Neural crest cell (in vitro differentiated cells): ENCODE measurements at places on chromosomes 5 and 9. TPM values are rescaled to one million over a fixed set of nuclear protein-coding genes. Genes with fewer than 3 reads are reported as not detected.

- no peak overlapping the region for H3K4me3 ChIP-seq
- H3K4me1 ChIP-seq: no peaks in the 10 kb centered on the region
- H3K36me3 ChIP-seq: no peaks in the 10 kb centered on the region
Observed at GRCh38 chr9:88724331-88724730, 189.4 kb downstream of the NXNL2 start.

DNA sequence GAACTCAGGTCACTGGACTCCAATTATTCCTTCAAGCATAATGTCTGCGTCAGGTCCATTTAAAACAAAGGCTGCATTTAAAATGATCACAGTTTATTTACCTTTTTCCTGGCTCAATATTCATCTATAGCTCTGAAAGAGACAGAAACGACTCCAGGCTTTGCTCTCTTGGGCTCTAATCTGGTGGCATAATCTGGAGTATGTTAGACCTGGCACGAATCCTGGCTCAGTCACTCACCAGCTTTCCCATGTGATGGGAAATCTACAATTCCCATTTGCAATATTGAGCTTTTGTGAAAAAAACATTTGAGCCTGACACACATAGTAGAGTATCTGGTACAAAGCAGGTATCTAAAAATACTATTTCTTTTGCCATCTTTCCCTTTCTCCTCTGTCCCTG is 155.8 kb downstream of the SEMA6A start:
- no peaks in the 10 kb centered on the region for H3K4me1 ChIP-seq
- no peaks in the 10 kb centered on the region for H3K27me3 ChIP-seq
- no peak overlapping the region for H3K4me3 ChIP-seq
- no peaks in the 10 kb centered on the region for H3K36me3 ChIP-seq

DNA sequence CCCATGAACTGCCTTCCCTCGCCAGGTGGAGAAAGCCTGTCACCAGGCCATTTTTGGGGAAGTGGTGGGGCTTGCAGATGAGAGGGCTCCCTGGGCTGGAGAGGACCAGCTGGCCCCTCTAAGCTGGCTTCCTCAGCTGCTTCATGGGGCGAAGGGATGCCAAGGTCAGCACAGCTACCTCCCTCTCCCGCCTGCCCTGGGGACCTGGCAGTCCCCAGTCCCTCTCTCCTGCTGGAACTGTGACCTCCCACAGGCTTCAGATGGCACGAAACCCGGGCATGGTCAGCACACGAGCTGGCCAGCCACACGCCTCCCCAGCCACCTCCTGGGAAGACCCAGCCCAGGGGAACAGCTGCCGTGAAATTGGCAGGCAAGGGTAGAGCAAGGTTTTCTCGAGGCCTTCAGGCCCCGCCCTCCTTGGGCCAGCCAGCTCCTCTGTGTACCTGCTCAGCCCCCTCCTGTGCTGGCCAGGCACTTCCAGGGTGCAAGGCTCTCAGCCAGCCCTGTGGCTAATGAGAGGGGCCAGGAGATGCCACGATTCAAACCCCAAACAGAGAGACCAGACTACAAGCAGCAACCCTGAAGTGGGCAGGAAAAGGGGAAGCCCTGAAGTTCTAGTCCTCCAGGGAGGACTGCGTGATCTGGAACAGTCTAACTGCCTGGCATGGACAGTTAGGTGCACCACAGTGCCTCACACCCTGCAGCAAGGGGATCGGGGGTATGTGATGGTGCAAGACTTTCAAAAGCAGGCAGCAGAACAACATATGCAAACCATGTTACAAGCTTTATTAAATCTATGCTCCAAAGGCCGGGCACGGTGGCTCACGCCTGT is 12.9 kb downstream of the PLPP7 start:
- peaks cover 4% of the 10 kb centered on the region for H3K4me1 ChIP-seq
- H3K36me3 ChIP-seq: no peaks in the 10 kb centered on the region
- no peak for DNase-seq
- H3K27me3 ChIP-seq: no peaks in the 10 kb centered on the region
- H3K27ac ChIP-seq: no peak overlapping the region

GRCh38 chr9:114472765-114473446 is 32.4 kb downstream of the WHRN start:
- no peak for DNase-seq
- H3K4me3 ChIP-seq: no peak overlapping the region
- no peaks in the 10 kb centered on the region for H3K36me3 ChIP-seq

Gene PCDHGA6
- 0.49 and 0.52 TPM in 2 replicates for total RNA-seq

- H3K4me3 ChIP-seq: no peak overlapping the region
- H3K4me1 ChIP-seq: no peaks in the 10 kb centered on the region
- peaks cover 2% of the 10 kb centered on the region for H3K27me3 ChIP-seq
Observed at GRCh38 chr5:74152136-74152535, 488.4 kb downstream of the ENC1 start.

- DNase-seq: no peak
- H3K27me3 ChIP-seq: peaks cover 4% of the 10 kb centered on the region
- peak overlapping the region; percentile 87 for H3K27ac ChIP-seq
- H3K4me1 ChIP-seq: peaks cover 71% of the 10 kb centered on the region
- H3K4me3 ChIP-seq: peak overlapping the region; percentile 13
Observed at GRCh38 chr5:178469975-178470759, 120.0 kb downstream of the COL23A1 start.

DNA sequence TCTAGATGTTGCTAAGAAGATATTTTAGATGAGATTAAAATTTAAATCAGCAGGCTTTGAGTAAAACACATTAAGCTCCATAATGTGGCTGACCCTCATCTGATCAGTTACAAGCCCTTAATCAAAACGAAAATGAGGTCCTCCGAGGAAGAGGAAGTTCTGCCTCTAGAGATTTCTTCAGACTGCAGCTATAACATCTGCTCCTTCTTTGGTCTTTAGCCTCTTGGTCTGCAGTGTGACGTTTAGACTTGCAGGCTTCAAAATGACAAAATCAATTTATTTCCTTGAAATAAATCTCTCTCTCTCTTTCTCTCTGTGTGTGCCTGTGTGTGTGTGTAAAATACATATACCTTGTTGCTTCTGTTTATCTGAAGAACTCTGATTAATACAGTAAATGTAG is 1429.8 kb upstream of the CDH9 start:
- DNase-seq: no peak
- no peak overlapping the region for H3K27ac ChIP-seq
- no peaks in the 10 kb centered on the region for H3K27me3 ChIP-seq
- H3K36me3 ChIP-seq: no peaks in the 10 kb centered on the region
- no peaks in the 10 kb centered on the region for H3K4me1 ChIP-seq

DNA sequence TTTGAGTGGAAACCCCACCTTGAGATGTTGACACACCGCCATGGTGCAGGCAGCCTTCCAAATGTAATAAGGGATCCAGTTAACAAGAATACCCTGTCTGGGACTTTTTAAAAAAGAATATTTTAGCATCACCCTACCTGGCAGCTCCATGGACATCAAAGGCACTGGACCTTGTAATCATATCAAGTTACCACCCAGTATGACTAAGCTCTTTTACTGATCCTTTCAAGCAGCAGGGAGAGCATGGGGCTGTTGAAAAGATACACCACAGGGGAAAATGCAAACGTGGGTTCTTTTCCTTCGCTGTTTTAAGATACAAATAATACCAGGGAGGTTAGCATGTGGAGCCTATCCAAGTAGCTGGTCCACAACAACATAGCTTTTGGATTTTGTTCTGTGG is 211.2 kb downstream of the SAXO1 start:
- H3K27me3 ChIP-seq: no peaks in the 10 kb centered on the region
- peaks cover 5% of the 10 kb centered on the region for H3K4me1 ChIP-seq
- H3K27ac ChIP-seq: no peak overlapping the region
- no peak for DNase-seq

- H3K4me1 ChIP-seq: peaks cover 7% of the 10 kb centered on the region
- no peaks in the 10 kb centered on the region for H3K27me3 ChIP-seq
- H3K4me3 ChIP-seq: no peak overlapping the region
- H3K27ac ChIP-seq: no peak overlapping the region
Observed at GRCh38 chr5:128669803-128670202, 131.8 kb upstream of the FBN2 start.

DNA sequence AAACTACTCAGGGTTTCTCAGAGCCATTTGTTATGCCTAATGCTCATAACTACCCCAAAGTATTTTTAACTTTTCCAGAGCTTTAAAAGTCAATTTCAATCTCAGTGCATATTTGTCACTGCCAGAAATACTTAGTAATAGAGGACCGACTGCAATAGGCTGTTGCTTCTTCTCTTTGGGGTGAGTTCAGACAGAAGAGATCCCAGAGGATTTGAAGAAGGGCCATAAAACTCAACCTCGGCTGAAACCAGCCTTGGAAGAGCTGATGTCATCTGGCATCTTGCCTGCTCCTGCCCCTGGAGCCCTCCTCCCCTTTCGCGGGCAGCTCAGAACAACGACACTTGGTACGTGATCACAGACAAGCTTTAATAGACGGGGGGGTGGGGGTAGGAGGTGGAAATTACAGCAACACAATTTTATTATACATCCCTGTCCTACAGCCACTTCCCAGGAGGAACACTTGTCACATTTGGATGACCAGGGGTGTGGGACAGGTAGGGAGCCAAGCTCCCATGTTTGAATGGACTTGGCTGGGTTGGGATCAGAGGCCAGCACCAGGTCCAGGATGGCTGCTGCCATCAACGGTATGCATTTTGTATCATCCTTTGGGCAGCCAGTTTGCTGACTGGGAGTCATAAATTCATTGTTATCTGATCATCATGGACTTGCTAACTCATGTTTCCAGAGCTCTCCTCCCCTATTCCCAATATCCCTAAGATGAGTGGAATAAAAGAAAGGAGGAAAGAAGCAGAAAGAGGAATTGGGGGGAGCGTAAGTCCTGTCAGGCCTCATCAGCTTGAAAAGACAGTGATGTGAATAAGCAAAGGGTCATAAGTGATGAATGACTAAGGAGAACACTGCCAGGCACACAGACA is 186.6 kb upstream of the PANK3 start:
- no peak for DNase-seq
- no peak overlapping the region for H3K27ac ChIP-seq
- H3K4me1 ChIP-seq: peaks cover 3% of the 10 kb centered on the region
- peaks cover 5% of the 10 kb centered on the region for H3K36me3 ChIP-seq

GRCh38 chr9:120885958-120886357 is 9.0 kb upstream of the PHF19 start:
- peak overlapping the region; percentile 47 for H3K27ac ChIP-seq
- no peak overlapping the region for H3K4me3 ChIP-seq
- H3K36me3 ChIP-seq: no peaks in the 10 kb centered on the region
- DNase-seq: no peak
- H3K27me3 ChIP-seq: no peaks in the 10 kb centered on the region
- peaks cover 12% of the 10 kb centered on the region for H3K4me1 ChIP-seq

Gene SLC31A1
- total RNA-seq: 30.0 and 30.8 TPM in 2 replicates

Gene G3BP1
- total RNA-seq: 309 and 317 TPM in 2 replicates

- no peaks in the 10 kb centered on the region for H3K27me3 ChIP-seq
- peaks cover 9% of the 10 kb centered on the region for H3K4me1 ChIP-seq
- no peaks in the 10 kb centered on the region for H3K36me3 ChIP-seq
- no peak overlapping the region for H3K4me3 ChIP-seq
- DNase-seq: no peak
Observed at GRCh38 chr5:38601133-38601862, 44.9 kb upstream of the LIFR start.

Gene CARD9
- total RNA-seq: 1.3 and 1.4 TPM in 2 replicates

Gene FGF10
- total RNA-seq: 3.8 and 4.5 TPM in 2 replicates

Gene TOR4A
- total RNA-seq: 0.75 and 0.86 TPM in 2 replicates

- peaks cover 3% of the 10 kb centered on the region for H3K36me3 ChIP-seq
- no peak overlapping the region for H3K4me3 ChIP-seq
- DNase-seq: no peak
- no peak overlapping the region for H3K27ac ChIP-seq
- H3K27me3 ChIP-seq: no peaks in the 10 kb centered on the region
- H3K4me1 ChIP-seq: no peaks in the 10 kb centered on the region
Observed at GRCh38 chr5:105940181-105940580, 1730.6 kb downstream of the EFNA5 start.

GRCh38 chr5:158414333-158414762 is 555.4 kb upstream of the CLINT1 start:
- DNase-seq: no peak
- H3K27ac ChIP-seq: no peak overlapping the region
- no peak overlapping the region for H3K4me3 ChIP-seq
- H3K27me3 ChIP-seq: no peaks in the 10 kb centered on the region

- peaks cover 2% of the 10 kb centered on the region for H3K36me3 ChIP-seq
- peak overlapping the region; percentile 14 for H3K27ac ChIP-seq
- H3K27me3 ChIP-seq: no peaks in the 10 kb centered on the region
- no peak for DNase-seq
- H3K4me3 ChIP-seq: no peak overlapping the region
- peaks cover 20% of the 10 kb centered on the region for H3K4me1 ChIP-seq
Observed at GRCh38 chr5:55668356-55668755, 43.8 kb downstream of the SLC38A9 start.

Gene HEXB
- 50.8 and 54.3 TPM in 2 replicates for total RNA-seq

Gene GGTA1
- total RNA-seq: not detected in 2 replicates

DNA sequence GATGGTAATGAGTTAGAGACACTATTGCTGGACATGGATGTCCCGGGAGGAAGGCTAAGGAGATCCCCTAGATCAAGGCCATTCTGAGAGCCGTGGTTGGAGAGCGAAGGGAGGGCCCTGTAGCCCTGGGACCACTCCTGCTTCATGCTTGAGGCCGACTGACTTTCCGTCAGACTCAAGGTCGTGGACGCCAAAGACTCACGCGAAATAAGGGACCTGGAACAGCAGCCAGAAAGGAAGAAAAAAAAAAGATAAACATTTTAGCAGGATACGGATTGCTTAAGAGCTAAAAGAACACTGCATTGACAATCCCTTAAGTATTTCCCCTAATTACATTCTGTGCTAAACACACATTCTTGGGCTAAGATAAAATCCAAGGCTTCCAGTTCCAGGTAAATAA is 181.2 kb downstream of the GLIS3 start:
- H3K36me3 ChIP-seq: peaks cover 4% of the 10 kb centered on the region
- no peak for DNase-seq
- H3K27ac ChIP-seq: no peak overlapping the region
- no peak overlapping the region for H3K4me3 ChIP-seq
- no peaks in the 10 kb centered on the region for H3K4me1 ChIP-seq
- H3K27me3 ChIP-seq: no peaks in the 10 kb centered on the region

Gene FUBP3
- total RNA-seq: 66.3 and 67.7 TPM in 2 replicates

Gene KIF12
- total RNA-seq: not detected in 2 replicates

- H3K36me3 ChIP-seq: peaks cover 26% of the 10 kb centered on the region
- no peak overlapping the region for H3K27ac ChIP-seq
- DNase-seq: no peak
- H3K4me3 ChIP-seq: no peak overlapping the region
Observed at GRCh38 chr5:137712139-137712667, 23.7 kb downstream of the KLHL3 start.

- peak overlapping the region; percentile 94 for H3K4me3 ChIP-seq
- DNase-seq: no peak
- no peak overlapping the region for H3K27ac ChIP-seq
Observed at GRCh38 chr5:98768960-98769209, 4.6 kb upstream of the RGMB start.

DNA sequence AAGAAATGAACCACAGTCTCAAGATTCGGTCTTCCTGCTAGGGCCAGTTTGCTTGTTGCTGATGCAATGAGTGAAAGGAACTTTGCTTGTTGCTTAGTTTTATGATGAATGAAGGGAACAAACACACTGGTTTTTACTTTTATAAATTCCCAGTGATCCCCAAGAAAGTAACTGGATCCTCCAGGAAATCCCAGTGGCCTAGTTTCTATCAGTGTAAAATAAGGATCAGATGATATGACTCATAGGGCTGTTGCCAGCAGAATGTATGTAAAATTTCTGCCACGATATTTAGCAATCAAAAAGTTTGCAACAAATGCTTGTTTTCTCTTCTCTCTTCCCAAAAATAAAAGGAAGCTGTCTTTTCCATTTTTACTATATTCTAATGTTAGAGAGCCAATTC is 160.1 kb upstream of the CDKN2B start:
- no peak overlapping the region for H3K4me3 ChIP-seq
- DNase-seq: no peak
- no peak overlapping the region for H3K27ac ChIP-seq
- H3K36me3 ChIP-seq: no peaks in the 10 kb centered on the region
- no peaks in the 10 kb centered on the region for H3K27me3 ChIP-seq

- no peaks in the 10 kb centered on the region for H3K27me3 ChIP-seq
Observed at GRCh38 chr5:2996687-2997086, 245.2 kb upstream of the IRX2 start.
